ENCODE measurements at places on chromosomes 5 and 9.
A peak's percentile ranks its signal among the peaks of the same experiment; 100 is the strongest.

DNA sequence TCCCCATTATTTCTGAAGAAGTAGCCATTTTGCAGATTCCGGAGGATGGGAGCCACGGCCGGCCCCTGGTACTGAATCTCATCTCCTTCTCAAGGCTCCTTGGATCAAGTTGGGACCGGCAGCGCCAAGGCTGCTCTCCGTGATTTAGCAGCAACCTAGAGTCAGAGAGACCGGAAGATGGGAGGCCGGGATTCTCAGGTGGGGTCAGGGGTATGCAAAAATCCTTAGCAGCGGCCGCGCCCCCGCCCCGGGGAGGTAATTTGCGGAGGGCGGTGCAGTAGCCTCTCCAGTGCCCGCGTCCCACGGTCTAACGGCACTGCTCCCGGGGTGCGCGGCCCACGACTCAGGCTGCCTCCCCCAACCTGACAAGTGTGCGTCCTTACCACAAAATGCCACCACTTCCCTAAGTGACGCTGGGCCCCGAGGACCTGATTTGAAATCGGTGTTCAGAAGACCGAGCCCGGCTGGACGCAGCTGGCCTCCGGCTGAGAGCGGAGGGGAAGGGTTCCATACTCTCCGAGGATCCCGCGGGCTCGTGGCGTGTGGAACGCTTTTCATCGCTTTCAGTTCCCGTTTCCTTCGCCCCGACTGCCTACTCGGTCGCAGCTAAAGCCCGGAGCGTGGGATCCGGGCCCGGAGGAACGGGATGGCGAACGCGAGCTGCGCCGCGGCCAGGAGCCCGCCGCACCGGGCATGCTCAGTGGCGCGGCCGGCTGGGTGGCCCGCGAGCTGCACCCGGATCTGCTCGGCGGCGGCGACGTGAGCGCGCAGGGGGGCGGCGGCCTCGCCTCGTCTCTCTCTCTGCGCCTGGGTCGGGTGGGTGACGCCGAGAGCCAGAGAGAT is at the start of gene SCAMP1:
SCAMP1 (plus strand) TSS at position 787 of the 843 bp plus-strand sequence; CDS start at position 842, 55 bp downstream.
- peak; percentile 39 for DNase-seq

DNA sequence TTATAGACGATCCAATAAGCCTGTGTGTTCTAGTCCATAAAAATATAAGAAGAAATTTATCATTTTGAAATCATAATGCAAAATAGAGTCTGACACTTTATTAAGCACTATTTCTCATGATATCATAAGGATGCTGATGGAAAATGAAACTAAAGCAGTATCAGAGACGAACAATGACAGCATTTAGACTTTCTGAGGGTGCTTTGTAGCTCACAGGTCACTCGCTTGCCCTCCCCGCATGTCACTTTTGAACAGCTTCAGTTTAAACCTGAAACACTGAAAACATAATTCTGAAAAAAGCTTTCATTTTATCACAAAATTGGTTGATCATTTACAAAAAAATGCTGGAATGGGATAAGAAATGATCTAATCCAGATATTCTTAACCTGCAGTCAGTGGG is 247.1 kb downstream of the EBF1 start:
- no peak for DNase-seq

GRCh38 chr5:108655750-108656450 is 91.8 kb upstream of the FER start:
- no peak for DNase-seq

- DNase-seq, result no peak
Measured at GRCh38 chr9:84024041-84024575, 43.5 kb downstream of the RMI1 start.

GRCh38 chr5:1193591-1193985 is 7.8 kb upstream of the SLC6A19 start:
- no peak for DNase-seq
